ENCODE measurements at places on chromosomes 13 and 19. TPM values are rescaled to one million over a fixed set of nuclear protein-coding genes. Genes with fewer than 3 reads are reported as not detected.

SRRM5 gene
- not detected for total RNA-seq

PRX gene
- 2.0 TPM for total RNA-seq

MAP2K7 gene
- total RNA-seq, result 12.7 TPM

FLT1 gene
- 7.5 TPM for total RNA-seq

MEIS3 gene
- total RNA-seq, result 31.9 TPM

- peak; percentile 67 for DNase-seq
Measured at GRCh38 chr13:92806215-92806614, 420.4 kb upstream of the GPC6 start.

DNA sequence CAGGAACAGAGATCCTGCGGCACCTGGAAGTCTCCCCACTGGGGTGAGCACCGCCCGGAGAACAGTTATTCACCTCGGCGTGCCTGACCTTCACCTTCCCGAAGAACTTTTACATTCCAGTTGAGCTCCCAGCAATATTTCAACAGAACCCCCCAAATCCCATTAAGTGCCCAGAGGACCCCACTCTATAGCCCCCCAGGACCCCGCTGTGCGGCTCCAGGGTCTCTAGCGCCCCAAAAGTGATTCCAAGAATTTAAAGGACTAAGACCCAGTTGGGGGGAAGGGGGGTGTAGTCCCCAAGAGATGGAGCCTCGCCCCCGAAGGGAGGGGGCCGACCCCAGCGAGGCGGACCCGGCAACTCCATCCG lies 480 bp downstream of the GPR108 start:
- DNase-seq, result no peak

DNA sequence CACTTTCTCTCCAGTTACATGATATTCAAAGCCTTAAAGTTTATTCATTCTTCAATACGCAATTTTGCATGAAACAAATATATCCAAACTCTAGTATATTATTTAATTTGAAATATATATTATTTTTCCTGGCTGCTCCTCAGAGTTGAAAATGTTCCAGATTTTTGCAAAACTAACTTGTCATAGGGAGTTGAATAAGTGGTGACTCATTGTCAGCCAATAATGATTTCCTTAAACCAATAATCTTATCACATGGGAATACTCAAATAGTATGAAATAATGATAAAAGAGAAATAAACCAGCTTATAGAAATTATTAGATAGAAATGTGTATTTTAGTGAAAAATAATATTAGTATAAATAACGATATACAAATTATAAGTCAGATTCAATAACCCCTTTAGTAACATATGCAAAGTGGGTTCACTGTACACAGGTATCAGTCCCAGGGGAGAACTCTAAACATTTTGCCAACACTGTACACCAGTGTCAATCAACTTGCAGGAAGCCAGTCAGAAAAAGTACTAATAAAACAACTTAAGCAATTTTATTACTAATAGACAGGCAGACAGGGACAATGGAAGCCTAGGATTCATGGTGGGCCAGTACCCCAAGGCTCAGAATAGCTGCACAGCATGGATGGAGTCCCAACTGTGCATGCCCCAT lies 222.6 kb upstream of the KLHL1 start:
- no peak for DNase-seq

DNA sequence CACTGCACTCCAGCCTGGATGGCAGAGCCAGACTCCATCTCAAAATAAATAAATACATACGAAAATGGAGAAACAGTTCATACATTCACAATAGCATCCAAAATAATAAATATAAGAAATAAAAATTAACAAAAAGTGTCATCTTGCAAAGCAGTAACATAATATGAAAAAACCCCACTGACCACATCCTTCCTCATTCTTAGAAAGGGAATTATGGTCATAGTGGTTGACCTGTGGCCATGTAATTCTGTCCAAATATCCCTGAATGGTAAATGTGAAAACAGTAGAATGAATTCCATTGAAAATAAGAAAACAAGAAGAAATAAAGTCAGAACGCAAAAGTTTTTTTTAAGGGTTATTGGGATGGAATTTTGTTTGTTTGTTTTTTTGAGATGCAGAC lies 7.0 kb upstream of the CDC42EP5 start:
- DNase-seq, result no peak
